ENCODE measurements at places on chromosomes 16 and 17.

DNA sequence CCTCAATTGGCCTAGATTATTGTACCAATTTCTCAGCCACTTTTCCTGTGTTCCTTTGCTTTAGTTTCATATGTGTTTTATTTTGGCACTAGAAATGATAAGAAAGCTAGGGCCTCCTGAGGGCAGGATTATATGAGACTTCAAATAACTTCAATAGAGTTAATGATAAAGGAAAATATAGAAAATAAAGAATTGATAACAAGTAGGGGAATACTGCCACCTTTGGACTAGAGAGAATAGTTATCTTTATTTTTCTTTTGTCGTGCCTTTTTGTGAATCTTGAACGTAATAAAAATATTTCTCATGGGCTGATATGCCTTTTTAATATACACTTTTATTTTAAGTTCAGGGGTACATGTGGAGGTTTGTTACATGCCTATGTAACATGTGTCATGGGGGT is 29.3 kb upstream of the RBL2 start:
- no peak for DNase-seq

DNA sequence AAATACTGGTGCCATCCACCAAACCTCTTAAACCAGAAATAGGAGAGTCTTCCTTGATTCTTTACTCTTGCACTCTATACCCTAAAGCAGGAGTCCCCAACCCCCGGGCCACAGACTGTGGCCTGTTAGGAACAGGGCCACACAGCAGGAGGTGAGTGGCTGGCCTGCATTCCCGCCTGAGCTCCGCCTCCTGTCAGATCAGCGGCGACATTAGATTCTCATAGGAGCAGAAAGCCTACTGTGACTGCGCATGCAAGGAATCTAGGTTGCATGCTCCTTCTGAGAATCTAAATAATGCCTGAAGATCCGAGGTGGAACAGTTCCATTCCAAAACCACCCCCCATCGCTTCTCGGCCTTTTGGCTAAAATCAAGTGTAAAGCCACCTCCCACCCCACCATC is 30.3 kb upstream of the SRCIN1 start:
- DNase-seq = no peak

DNA sequence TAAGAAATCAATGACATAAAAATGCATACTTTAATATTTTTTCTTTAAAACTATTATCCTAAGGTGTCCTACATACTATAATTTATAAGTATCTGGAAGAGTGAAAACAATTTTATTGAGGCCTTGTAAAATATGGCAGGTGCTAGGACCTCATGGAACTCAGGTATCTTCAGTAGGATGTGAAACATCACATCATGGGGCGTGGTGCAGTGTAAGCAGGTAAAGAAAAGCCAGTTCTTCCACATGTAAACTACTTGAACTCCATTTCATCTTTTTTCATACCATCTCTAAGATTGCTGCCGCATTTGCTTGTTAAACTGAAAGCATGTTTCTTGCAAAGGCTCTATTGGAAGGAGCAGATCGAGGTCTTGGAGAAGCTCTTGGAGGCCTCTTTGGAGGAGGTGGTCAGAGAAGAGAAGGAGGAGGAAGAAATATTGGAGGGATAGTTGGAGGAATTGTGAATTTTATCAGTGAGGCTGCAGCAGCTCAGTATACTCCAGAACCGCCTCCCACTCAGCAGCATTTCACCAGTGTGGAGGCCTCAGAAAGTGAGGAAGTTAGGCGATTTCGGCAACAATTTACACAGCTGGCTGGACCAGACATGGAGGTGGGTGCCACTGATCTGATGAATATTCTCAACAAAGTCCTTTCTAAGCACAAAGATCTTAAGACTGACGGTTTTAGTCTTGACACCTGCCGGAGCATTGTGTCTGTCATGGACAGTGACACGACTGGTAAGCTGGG is at the start of gene CAPNS2:
CAPNS2 (plus strand) TSS at position 253 of the 744 bp plus-strand sequence; CDS start at position 326, 73 bp downstream.
- no peak for DNase-seq

GRCh38 chr16:84726669-84727467 is 27.1 kb downstream of the USP10 start:
- DNase-seq = no peak

DNA sequence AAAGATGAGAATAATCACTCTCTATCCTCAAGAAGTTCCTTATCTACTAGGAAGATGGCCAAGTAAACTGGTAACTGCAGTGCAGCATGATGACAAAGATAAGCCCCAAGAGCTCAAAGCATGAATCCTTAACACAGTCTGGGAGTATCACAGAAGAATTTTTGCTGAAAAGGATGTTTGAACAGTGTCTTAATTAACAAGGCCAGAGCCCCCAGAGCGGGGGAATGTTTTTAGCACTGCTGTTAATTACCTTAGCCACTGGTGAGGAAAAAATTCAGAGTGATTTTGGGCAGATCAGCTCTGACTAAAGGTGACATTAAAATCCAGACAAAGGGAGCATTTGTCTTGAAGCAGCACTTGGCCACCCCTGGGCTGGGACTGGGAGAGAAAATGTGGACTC is 30.1 kb downstream of the ADAMTS18 start:
- no peak for DNase-seq

GRCh38 chr16:59455497-59455896 is 721.4 kb upstream of the GOT2 start:
- no peak for DNase-seq

GRCh38 chr16:19691161-19691711 is 26.8 kb downstream of the KNOP1 start:
- DNase-seq = no peak

DNA sequence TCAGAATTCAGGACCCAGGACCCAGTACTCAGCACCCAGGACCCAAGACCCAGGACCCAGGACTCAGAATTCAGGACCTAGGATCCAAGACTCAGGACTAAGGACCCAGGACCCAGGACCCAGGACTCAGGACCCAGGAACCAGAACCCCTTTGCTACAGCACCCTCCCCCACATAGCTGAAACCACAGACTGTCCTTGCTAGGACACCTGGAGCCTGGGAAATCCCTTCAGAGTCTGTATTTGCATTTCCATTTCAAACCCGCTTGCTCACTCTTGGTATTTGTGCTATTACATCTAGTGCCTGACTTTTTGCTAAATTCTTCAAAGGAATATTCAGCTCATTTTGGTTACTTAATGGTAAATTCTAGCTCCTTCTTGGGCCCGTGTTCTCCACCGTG is 275.8 kb upstream of the MAF start:
- DNase-seq = no peak

GRCh38 chr17:3985846-3986245 is 21.6 kb upstream of the ATP2A3 start:
- DNase-seq = no peak

- DNase-seq = no peak
These were observed 19.1 kb downstream of the QPRT start for GRCh38 chr16:29698042-29698441.

GRCh38 chr17:72658675-72659074 is 433.8 kb downstream of the SLC39A11 start:
- DNase-seq = no peak

GRCh38 chr17:1847191-1847590 is 17.4 kb downstream of the RPA1 start:
- no peak for DNase-seq

DNA sequence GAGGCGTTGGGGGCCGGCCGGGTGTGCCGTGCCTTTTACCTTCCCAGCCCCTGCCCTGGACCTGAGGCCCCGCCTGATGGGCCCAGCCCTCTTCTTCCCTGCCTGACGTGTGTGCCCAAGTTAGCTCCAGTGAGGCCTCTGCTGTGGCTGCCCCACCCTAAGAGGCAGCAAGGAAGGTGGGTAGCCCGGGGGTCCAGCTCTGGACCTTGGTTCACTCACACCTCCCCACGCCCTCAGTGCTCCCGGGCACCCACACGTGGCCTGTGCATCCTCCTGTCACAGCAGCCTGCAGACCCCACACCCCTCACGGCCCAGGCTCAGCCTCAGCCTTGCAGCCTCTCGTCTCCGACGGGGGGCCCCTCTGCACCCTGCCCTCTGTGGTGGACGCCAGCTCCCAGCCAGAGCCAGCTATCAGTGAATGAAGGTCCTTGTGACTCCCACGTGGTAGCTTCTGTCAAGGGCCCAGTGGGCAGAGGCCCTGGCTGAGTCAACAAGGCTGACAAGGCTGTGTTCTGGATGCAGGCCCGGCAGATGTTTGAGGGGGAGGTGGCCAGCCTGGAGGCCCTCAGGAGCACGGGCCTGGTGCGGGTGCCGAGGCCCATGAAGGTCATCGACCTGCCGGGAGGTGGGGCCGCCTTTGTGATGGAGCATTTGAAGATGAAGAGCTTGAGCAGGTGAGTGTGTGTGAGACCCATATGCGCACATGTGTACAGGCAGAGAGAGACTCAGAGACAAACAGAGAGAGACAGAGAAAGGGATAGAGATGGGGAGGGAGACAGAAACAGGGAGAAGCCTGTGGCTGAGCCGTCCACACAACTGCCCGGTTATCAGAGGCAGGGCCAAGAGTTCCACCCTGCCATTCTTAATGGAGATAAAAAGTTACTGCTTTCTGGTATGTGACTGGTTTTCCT is 2.8 kb downstream of the FN3K start:
- no peak for DNase-seq

DNA sequence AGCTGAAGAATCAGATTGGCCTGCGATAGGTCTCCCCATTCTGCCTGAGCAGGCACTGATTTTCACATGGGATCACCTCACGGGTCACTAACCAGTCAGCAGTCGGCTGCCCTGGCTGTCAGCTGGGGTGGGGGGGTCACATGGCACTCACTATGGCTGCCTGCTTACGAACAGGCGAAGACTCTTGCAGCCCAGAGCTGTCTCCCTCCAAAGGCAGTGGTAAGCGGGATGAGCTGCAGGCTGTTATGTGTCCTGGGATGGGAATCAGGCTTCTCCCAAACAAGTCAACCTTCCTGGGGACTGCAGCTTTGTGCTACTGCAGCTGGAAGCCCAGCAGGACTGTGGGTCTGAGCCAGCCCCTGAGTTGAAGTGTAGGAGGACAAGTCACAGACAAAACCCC is 29.0 kb upstream of the ADORA2B start:
- no peak for DNase-seq

Measured in stimulated activated CD8-positive, alpha-beta memory T cell treated with anti-CD3 and anti-CD28 coated beads, Interleukin-7, amount 100 ng/mL, for 4 hours (primary cell).